SW480 (cell line): ENCODE measurements at places on chromosomes 2 and 18.

DNA sequence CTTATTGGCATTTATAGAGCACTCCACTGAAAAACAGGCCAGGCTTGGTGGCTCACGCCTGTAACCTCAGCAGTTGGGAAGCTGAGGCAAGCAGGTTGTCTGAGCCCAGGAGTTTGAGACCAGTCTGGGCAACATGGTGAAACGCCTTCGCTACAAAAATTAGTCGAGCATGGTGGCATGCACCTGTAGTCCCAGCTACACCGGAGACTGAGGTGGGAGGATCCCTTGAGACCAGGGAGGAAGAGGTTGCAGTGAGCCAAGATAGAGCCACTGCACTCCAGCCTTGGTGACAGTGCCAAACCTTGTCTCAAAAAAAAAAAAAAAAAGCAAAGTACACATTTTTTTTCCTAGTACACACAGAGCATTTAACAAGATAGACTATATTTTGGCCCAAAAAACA lies 96.1 kb downstream of the TGIF1 start:
- no peak for DNase-seq

GRCh38 chr2:9666306-9666705 lies 35.5 kb upstream of the YWHAQ start:
- no peak for DNase-seq

DNA sequence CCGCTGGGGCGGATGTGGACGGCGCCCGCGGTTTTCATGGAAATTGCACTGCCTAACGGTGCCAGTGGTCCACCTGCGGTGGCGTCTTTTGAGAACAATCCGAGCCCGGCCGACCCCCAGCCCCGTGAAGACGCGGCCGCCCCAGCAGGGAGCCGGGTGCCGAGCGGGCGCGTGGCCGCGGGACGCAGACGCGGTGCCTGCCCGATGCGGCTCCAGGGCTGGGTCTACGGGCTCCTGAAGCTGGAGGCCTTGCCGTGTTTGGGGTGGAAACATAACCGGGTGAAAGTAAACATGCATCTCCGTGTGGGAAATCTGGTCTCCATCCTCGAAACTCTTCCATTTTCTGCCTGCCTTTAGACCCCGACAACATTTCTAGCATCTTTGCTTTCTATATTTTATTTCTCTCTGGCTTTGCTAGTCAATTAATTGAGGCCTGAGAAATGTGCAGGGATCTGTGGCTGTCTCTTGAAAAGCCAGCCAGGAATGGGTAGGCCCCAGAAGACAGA lies 572 bp downstream of the INPP4A start:
- DNase-seq: peak; percentile 17

- DNase-seq: no peak
These were observed 91.7 kb downstream of the INHBB start for GRCh38 chr2:120437604-120438000.

DNA sequence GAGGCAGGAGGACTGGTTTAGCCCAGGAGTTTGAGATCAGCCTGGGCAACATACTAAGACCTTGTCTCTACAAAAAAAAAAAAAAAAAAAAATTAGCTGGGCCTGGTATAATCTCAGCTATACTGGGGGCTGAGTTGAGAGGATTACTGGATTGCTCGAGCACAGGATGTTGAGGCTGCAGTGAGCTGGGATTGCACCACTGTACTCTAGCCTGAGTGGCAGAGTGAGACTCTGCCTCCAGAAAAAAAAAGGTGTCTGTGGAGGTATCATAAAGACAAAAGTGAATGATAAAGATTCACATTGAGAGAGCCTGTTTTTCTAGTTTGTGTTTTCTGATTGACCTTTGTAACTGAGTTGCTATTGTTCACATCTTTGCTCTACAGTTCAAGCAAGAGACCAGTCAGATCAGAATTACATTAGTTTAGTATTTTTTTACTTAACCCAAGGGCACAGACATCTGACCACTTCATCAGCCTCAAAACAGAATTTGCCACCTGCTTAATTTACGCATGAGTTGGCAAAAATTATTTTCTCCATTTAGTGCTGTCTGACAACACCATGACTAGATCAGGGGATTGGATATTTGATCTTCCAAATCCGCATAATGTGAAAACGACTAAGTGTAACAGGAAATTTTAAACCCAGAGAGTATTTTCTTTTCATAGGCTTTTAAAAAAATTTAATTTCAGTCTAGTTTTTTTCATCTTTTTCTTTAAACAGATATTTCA lies 271.0 kb downstream of the TGIF1 start:
- DNase-seq: no peak

- no peak for DNase-seq
These were observed 78.0 kb upstream of the MGAT5 start for GRCh38 chr2:134175834-134176233.

DNA sequence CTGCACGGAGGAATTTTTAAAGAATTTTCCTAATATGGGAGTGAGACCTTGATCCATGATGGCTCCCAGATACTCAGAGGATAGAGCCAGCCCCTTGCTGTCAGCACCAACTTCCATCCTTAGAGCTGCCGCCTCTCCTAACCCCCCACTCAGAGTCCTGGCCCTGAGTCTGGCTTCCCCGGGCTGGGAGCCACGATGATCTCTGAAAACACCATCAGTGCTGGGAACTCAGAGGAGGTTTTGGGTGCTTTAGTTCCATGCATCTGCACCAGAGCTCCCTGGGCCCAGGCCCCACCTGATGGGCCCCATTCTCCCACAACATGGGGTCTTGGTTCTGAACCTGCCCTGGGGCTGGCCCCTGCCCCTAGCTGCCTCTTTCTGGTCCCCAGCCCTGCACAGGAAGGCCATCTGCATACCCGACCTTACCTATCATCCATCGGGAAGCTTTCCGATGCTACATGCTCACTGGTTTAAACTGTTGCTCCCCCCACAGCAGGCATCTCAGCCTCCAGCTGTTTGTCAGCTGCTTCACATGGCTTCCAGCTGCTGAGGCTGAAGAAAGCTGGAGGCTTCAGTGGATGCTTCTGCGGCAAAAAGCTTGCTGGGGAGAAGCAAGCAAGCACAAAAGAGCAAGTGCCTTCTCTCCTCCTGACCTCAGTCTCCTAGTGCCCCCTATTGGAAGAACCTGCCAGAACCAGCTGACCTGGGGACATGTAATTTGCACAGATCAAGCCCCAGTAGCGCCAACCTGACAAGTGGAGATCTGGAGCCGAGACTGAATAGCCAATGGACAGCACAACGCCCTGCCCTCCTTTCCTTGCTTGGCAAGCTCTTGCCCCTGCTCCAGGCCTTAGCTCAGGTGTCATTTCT lies 24.2 kb upstream of the RHOB start:
- no peak for DNase-seq
